ENCODE measurements at places on chromosomes 13 and 19.

DNA sequence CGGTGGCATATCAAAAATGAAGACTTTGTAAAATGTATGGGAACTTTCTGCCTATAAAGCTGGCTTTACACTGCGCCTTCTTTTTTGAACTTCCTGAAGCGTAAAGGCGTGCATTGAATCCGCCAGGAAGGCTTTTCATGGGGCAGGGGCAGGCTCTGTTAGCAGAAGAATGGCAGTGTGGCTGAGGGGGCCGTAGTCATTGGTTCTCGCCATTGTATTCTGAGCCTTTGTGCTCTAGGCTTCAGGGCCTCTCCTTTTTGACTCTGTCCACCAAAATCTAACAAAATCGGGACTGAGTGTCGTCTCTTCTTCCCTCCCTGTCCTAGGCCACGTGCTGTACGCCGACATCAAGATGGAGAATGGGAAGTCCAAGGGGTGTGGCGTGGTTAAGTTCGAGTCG, 14.1 kb downstream of the PRAM1 start:
- DNase-seq = no peak

GRCh38 chr13:80988391-80989151, 647.6 kb upstream of the SPRY2 start:
- DNase-seq = no peak

DNA sequence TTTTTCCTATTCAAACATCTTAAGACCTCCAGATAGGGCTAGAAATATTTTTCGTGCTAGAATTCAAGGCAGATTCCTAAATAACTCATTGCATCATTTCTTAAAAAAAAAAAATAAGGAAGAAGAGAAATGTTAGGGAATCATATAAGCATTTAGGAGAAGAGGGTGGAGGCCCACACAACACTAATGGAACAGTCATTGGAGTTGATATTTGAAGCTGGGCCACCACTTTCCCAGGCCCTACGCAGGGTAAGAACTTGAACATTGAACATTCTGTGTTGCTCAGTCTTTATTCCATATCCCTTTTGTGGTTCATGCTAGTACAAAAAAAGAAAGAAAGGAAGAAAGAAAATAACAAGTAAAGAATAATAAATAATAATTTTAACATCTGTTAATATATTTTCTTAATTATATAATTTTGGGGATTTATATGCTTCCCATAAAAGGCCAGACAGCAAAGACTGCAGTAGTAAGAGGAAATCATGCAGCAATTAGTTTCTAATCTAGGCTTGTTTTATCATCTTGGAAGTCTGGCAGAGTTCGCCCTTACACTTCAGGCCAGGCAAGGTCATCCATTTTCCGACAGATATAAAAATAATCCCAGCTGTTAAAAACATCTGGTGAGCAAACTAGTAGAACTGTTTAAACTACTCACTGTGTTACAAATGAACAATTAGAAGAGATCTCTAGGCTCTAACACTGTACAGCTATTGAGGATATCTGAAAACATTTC, 127.7 kb downstream of the FRY start:
- DNase-seq = no peak

GRCh38 chr19:13669780-13670355, 94.5 kb upstream of the MRI1 start:
- no peak for DNase-seq

GRCh38 chr13:50693727-50694126, 149.8 kb downstream of the DLEU7 start:
- DNase-seq = no peak

GRCh38 chr19:45409557-45409920, 3.1 kb downstream of the POLR1G start:
- DNase-seq = no peak

DNA sequence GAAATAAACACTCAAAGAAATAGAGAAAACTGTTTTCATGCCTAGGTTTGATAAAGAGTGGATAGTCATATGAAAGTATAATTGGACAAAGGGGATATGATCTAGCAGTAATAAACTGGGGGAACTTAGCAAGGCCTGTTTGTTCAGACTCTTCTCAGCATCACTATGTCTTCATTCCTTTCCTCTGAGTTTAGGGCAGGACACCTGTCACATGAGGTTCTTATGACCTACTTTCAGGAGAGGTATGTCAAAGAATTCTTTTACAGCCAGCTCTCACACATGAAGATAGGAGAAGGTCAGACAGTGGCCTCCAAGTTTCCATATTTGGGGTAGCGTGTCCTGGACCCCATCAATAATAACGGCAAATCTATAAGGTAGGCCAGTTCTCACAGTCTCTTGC, 11.4 kb upstream of the RFXAP start:
- DNase-seq = no peak

DNA sequence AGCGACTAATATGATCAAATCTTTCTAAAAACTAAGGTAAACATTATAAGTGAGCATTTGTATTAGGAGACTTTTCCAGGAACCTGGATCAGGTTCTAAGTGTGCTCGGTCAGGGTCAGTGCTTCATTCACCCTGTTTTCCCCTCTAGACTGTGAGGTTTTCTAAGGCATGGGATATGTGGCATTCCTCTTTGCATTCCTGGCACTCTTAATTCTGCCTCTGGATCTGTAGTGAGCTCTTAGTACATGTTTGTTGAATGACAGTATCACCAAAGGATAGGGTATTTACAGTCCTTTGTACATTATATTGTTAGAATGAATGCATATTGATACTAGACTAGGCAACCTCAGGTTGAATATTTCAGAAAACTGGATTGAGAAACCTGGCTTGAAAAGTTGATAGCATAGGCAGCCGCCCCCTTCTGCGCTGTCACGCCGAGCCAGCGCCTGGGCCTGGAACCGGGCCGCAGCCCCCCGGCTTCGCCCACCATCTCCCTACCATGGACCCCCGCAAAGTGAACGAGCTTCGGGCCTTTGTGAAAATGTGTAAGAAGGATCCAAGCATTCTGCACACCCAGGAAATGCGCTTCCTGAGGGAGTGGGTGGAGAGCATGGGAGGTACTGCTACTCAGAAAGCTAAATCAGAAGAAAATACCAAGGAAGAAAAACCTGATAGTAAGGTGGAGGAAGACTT, 156.5 kb downstream of the KCNRG start:
- DNase-seq = no peak

GRCh38 chr19:17821190-17821589, at the start of gene INSL3:
TSS of gene INSL3 (minus strand) at chr19:17821519. CDS start at chr19:17821506, 13 bp downstream.
- DNase-seq = no peak

- DNase-seq = no peak
These were observed 579 bp downstream of the RPS9 start for GRCh38 chr19:54201172-54201701.

DNA sequence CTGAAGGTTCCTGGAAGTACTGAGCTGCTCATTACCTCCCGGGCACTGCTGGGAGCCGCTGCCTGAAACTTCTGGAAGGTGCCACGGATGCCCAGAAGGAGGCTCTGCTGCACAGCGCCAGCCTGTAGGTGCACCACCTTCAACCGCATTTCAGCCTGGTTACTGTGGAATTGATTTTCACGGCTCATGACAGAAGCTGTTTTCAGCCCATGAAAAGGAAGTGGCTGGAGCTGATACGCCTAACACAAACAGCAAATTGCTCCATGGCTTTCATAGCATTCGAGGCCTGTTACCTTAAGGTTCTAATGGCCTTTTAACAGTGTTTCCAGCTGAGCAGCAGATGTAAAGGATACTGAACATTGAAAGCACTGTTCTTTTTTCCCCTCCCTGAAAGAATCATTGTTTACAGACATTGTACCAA, 22.0 kb downstream of the GPC6 start:
- DNase-seq = no peak

DNA sequence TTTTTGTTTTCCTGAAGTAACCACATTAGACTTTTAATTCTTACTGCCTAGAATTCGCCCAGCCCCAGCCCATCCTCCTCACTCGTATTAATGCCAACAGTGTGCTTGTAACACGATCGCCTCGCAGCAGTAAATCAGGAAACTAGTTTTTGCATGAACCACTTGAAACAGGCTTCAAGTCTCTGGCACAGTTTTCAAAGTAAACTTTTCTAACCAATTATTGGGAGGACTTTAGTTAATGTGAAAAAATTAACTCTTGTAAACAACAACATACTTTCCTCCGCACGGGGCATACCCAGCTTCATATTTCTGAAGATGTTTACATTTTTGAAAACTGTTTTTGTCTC, 39.2 kb downstream of the TNFRSF19 start:
- DNase-seq = no peak

DNA sequence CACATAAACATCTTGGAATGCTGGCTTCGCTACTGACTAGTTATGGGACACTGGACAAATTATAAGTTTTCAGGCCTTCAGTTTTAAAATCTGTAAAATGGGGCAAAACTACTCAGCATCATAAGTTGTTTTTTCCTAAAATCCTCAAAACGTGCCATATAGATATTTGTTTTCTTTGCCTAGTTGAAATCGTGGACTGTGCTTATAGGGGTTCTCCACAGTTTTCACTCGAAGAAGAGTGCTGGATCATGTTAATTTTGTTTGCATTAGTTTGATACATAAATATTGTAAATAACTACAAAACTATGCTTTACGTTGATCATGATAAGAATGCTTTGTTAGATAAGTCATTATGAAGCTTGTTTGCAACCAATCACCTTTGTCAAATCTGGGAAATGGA, 313.4 kb downstream of the OXGR1 start:
- DNase-seq = no peak

GRCh38 chr13:27833206-27833605, 40.9 kb downstream of the GSX1 start:
- DNase-seq = no peak

DNA sequence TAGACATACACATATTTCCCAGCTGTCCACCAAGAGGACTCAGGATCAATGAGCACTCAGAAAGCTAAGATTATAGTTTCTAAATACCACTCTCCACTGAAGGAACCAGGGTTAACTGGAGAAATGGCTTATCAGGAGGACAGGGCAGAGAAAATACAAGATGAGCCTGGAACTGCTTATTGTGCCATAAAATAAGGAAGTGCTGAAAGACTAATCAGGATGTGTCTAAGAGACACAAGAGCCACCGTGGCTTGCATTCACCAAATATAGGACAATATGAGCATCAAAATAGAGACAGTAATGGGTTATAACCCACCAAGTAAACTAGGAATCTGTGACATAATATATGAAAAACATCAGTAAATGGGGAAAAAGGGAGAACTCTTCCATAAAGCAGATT, 32.8 kb downstream of the KLF12 start:
- DNase-seq = no peak

GRCh38 chr19:54616821-54617560, 13.3 kb upstream of the LILRB1 start:
- DNase-seq = no peak

DNA sequence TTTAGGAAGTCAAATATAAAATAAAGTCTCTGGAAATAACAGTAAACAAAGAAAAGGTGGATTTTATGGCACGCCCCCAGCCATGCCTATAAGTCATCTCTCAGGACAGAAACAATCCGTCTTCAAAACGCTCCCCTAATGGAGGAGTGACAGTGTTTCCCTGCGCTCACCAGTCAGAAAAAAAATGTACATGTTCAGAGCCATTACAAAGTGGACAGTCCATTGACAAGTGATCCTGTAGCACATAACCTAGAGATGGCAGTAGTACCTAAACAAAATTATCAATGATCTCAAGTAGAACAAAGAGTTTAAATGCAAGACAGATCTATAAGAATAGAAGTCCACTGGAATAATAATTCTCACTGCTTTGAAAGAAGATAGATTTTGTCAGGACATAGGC, 891.7 kb upstream of the MIR17HG start:
- no peak for DNase-seq

DNA sequence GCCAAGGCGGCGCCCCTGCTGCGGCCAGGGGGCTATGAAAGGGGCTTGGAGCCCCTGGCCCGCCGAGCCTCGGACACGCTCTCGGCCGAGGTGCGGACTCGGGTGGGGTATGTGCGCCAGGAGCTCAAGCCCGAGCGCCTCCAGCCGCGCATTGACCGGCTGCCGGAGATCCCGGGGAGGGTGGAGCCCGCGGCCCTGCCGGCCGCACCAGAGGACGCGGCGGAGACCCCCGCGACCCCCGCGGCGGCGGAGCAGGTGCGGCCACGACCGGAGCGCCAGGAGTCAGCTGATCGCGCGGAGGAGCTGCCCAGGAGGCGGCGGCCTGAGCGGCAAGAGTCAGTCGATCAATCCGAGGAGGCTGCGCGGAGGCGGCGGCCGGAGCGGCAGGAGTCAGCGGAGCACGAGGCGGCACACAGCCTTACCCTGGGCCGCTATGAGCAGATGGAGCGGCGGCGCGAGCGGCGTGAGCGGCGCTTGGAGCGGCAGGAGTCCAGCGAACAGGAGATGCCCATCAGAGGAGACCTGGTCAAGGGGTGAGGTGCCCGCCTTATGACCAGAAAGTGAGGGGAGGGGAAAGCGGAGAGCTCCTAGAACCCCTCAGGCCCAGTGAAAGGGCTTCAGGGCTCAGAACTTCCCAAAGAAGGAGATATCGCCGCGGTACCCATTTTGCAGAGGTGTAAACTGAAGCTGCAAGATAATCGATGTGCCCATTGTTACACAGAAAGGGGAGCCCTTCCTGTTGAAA, 8.8 kb upstream of the SHKBP1 start:
- DNase-seq = no peak

DNA sequence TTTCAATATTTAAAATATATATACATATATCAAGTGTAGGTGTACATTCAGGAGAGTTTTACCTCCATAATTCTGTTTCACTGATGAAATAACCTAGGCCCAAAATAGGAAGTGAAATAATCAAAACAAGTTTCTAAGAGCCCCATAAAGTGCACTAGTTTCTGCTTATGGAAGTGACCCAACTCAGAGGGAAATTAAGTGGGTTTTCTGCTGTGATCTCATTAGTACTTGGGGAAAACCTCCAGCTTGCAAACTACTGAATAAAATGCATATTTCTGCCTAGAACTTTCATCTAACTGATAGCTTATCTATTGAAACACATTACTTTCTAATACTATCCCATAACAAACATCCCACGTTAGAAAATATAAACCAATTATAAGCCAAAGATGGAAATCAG, 45.4 kb upstream of the MIR17HG start:
- no peak for DNase-seq

GRCh38 chr13:77398825-77399620, 72.1 kb upstream of the MYCBP2 start:
- DNase-seq = no peak

DNA sequence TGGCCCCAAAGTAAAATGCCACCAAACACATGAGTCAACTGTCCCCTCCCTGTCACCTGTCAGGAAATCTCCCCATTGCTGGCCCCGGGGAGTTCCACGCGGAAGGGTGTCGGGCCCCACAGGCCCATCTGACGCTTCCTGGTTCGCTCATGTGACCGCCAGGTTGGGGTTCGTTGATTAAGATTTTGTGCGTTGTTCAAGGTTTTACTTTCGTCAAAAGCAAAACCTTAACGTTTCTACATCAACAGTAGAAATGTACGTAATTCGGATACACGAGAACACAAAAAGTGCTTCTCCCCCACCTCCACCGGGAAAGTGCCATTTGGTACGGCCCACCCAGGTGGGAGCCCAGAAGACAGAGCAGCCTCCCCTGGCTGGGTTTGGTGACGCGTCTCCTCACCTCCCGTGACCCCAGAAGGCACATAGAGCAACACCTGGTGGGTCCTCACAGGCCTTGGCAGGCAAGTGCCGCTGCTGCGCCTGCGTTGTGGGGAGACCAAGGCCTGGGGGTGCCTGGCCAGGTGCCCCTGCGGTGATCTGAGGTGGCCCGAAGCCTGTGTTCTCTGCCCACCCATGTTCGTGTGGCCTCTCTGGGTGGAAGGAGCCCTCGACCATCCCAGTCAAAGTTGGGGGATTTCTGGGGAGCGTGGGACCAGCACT, 161.6 kb downstream of the KDM4B start:
- no peak for DNase-seq

- DNase-seq = no peak
These were observed 1525.0 kb upstream of the MIR17HG start for GRCh38 chr13:89822467-89822866.

Measured in T1000 (cell line).